ENCODE measurements at places on chromosomes 1 and 21.
A peak's percentile ranks its signal among the peaks of the same experiment; 100 is the strongest.

DNA sequence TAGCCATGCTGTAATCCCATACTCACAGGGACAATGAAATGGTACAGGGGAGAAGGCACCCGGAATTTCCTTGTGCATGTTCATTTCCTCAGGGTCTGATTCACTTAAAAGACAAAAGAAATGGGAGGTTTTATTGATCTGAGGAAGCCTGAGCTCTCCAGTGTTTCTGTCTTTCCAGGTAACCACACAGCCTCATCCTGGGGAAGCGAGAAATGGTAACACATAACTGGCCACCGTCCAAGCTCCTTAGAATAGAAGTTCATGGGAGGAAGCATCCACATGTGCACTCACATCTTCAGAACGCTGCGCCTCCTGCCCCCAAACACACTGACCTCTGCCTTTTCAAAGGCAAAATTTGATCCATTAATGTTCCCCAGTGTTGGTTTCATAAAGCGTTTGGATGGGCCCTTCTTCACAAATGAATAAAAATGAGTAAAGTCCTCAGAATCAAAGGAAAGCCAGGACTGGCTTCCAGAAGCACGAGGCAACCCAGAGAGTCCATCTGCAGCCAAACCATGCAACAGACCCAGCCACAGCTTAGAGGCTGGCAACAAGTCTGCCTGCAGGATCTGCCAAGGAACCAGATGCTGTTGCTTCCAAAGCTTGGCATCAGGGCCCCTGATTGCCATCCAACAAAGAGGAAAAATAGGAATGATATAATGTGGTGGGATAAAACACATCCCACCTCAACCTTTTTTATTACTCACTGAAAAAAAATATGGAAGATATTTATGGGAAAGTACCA, 120.3 kb downstream of the ZBTB18 start:
- DNase-seq: no peak

GRCh38 chr1:208852911-208853310, 608.7 kb upstream of the PLXNA2 start:
- DNase-seq: no peak

DNA sequence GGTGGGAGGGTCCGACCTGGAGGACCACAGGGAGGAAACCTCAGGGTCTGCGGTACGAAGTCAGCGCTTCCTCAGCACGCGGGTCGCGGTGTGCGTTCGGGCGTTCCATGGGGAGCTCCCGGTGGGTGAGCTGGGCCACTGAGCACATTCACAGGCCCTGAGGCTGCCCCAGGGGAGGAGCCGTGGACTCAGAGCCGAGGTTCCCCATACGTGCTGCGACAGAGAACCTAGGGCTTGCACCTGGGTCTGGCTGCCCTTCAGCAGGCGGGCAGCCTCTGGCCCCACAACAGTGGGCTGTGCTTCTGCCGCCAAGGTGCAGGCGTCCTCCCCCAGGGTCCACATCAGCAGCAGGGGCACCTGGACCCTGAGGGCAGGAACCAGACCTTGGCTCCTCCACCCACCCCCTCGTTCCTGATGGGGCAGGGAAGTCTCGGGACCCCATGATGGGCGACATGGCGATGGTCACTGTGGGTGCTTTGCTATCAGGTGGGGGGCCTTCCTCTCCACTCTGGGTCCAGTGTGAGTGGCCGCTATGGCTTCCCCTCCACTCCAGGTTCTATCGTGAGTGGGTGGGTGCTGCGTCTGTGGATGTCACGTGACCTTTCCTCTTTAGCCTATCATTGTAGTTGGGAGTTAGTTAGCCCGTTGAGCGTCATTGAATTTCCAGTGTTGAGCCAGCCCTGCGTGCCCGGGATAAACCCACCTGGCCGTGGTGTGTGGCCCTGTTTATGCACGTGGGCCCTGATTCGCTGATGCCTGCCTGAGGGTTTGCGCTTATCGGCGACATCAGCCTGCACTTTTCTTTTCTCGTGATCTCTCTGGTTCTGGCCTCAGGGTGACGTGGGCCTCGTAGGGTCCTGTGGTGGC, 27.9 kb downstream of the FTCD start:
- DNase-seq: no peak

GRCh38 chr1:32100359-32100758, 7.5 kb upstream of the KPNA6 start:
- peak; percentile 26 for DNase-seq

DNA sequence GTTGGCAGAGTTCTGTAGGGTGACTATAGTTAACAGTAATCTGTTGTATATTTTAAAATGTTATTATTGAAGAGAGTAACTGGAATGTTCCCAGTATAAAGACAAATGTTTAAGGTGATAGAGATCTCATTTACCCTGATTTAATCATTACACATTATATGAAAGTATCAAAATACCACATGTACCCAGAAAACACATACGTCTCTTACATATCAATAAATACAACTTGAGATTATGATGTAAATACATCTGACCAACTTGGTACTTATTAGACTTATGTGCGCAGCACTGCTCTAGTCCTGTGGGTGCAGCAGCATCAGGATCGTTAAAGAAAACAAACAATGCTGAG, 670 bp upstream of the PARK7 start:
- no peak for DNase-seq

DNA sequence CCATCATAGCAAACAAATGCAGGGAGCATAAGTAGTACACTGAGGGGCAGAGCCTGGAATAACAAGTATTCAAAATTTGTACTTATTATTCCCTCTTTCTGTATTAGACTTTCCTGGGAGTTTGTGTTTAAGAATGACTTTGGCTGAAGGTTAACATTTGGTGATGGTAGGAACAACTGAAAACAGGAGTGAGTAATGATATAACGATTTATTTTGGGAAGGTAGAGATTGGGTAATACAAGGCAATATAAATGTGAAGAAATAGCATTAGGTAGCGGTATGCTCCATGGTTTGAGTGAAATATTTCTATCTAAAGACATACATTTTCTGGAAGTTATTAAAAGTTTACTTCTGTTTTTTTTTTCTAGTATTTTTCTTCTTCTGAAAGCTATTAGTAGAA, 18.5 kb upstream of the C1orf21 start:
- no peak for DNase-seq

DNA sequence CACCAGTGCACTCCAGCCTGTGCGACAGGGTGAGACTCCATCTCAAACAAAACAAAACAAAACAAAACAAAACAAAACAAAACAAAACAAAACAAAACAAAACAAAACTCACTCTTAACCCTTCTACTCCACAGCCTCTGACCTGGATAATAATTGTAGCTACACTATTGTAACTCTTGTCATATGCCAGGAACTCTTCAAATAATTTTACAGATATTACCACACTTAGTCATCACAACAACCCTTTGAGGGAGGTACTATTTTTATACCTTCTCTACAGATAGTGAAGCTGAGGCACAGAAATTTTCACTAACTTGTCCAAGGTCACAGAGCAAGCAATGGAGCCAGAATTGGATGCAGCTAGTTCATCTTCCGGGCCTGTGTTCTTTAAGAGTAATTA, 547.8 kb downstream of the ADGRL2 start:
- no peak for DNase-seq

GRCh38 chr1:59768792-59769735, 45.7 kb upstream of the HOOK1 start:
- DNase-seq: no peak

GRCh38 chr1:31789259-31790065, 25.3 kb upstream of the ADGRB2 start:
- peak; percentile 86 for DNase-seq

- DNase-seq: peak; percentile 92
Measured at GRCh38 chr1:100862591-100862990, 32.1 kb downstream of the EXTL2 start.

DNA sequence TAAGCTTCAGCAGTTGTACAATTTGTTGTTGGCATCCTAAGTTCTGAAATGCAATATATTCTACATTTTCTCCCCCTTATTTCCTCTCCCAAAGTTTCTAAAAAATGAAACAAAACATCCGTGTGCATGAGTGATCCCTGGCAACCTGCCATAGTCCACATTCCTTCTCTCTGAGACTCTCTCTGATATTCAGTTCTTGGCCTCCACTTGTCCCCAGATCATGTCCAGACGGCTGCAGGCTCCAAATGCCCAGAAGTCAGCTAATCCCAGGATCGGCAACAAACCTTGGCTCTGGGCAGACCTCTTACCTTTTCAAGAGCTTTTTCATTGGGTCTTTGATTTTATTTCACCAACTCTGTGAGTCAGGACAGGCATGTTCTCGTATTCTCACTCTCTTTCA, 187.8 kb downstream of the ETS2 start:
- peak; percentile 96 for DNase-seq

DNA sequence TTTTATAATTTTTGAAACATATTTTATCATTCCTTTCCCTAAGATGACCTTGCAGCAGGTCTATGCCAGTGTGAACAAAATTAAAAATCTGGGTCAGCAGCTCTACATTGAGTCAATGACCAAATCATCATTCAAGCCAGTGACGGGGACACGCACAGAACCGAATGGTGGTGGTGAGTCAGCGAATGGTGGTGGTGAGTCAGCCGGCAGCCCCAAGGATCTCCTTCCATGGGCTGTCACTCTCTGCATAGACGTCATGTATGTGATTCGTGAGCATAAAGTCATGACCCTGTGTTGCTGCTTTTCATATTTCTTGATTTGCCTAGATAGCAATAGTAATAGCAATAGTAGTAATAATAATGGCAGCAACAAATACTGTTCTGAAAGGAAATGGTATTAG, 26.3 kb downstream of the PER3 start:
- peak; percentile 90 for DNase-seq

DNA sequence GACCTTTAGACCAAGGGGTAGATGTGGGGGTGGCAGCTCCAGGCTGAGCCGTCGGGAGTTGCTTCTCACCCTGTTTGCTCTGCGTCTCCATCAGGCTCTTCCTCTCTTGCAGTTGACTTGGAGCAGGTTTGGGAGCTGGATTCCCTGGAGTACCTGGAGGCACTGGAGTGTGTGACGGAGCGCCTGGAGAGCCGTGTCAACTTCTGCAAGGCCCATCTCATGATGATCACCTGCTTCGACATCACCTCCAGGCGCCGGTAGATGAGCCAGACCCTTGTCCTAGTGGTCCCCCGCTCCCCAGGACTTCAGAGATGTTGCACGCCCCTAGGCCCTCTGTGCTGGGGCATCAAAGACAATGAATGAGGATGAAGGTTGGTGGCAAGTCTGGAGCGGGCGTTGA, 547.6 kb downstream of the KIF26B start:
- no peak for DNase-seq

DNA sequence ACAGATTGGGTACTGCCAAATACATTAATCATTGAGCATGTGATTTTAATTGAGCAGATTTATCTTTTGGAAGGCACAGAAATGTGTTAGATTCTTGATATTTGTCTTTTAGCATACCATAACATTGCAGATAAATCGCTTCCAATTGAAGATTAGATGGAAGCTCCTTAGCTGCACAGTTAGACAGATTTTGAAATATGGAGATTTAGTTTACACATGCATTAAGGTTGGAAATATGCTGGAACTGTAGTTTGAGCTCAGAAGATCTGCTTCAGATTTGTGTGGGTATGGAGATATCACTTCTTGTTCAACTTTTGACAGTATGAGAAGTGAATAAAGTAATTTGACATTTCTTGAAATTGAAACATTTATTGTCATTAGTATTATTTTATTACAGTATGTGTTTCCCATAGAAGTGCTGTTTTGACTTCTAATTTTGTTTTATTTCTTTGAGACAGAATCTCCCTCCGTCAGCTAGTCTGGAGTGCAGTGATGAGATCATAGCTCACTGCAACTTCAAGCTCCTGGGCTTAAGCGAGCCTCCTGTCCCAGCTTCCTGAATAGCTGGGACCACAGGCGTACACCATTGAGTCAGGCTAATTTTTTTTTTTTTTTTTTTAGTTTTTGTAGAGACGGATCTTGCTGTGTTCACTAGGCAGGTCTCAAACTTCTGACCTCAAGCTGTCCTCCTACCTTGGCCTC, 29.1 kb downstream of the THRAP3 start:
- DNase-seq: peak; percentile 78

- no peak for DNase-seq
Measured at GRCh38 chr1:199690496-199690895, 337.0 kb upstream of the NR5A2 start.

Data from fibroblast of skin of right biceps (primary cell).